GM18507 (cell line): ENCODE measurements at places on chromosomes 7 and 10.

- DNase-seq: no peak
These were observed 849.7 kb downstream of the GRM8 start for GRCh38 chr7:126403040-126403439.

DNA sequence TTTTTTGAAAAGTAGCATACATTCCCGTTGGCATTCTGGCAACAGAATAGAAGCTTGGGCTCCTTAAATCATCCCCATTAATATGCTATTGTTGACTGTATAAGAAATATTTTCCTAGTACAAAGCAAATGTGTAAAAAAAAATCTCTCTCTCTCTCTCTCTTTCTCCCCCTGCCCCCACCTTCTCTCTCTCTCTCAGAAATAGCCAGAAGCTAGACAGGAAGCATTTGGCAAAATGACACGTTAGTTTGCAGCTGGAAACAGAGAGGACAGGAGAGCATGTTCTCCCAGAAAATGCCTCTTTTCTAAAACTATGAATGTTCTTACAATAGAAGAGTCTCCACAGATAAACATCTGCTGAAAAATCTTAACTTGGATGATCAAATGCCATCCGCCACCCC, 59.6 kb upstream of the AKR1E2 start:
- no peak for DNase-seq

GRCh38 chr10:79422178-79422892, 23.1 kb downstream of the ZCCHC24 start:
- DNase-seq: no peak

- no peak for DNase-seq
These were observed 205.5 kb downstream of the SEMA3D start for GRCh38 chr7:84981055-84981976.

- DNase-seq: peak; percentile 70
These were observed 67.6 kb downstream of the TMEM130 start for GRCh38 chr7:98802088-98802780.

- no peak for DNase-seq
These were observed 22.1 kb downstream of the CLIP2 start for GRCh38 chr7:74311305-74311744.

GRCh38 chr7:17994079-17994850, 33.4 kb downstream of the PRPS1L1 start:
- DNase-seq: no peak

DNA sequence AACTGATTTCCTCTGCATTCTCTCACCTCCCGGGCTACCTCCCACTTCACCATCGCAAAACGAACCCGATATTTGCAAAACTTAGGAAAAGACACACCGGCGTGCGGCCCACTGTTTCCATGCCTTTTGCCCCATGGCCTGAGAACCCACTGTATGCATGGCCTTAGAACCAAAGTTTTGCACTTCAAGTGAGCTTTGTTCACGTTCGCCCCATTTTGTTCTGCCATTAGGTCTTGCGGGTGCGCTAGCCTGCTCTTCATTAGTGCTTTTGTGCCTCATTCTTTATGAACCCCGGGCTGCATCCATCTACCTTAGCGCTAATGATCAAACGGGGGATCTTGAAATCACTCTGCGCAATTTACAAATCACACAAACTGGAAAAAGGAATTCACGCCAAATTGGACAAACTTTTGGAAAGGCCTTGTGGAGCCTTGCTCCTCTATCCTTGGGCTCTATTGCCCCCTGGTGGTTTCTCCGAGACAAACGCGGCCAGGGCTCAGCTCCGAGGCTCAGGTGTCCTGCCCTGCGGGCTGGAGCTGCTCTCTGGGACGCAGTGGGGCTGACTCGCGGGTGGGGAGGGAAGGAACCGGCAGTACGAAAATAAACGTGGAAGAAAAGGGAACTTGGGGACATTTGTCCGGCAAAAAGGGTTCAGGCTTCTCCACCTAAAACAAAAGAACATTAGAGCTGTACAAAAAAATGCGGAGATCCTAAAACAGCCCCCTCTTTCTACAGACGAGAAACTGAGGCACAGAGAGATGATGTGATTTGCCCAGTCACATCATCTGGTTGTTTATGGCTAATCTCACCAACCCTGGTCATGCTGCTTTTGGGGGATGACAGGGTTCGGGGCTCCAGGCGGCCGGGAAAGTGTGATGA, 300.4 kb upstream of the NFE2L3 start:
- DNase-seq: peak; percentile 35

GRCh38 chr7:100160067-100160466, 1.5 kb upstream of the TRAPPC14 start:
- DNase-seq: no peak

GRCh38 chr10:91380873-91381256, 29.3 kb upstream of the HECTD2 start:
- no peak for DNase-seq

DNA sequence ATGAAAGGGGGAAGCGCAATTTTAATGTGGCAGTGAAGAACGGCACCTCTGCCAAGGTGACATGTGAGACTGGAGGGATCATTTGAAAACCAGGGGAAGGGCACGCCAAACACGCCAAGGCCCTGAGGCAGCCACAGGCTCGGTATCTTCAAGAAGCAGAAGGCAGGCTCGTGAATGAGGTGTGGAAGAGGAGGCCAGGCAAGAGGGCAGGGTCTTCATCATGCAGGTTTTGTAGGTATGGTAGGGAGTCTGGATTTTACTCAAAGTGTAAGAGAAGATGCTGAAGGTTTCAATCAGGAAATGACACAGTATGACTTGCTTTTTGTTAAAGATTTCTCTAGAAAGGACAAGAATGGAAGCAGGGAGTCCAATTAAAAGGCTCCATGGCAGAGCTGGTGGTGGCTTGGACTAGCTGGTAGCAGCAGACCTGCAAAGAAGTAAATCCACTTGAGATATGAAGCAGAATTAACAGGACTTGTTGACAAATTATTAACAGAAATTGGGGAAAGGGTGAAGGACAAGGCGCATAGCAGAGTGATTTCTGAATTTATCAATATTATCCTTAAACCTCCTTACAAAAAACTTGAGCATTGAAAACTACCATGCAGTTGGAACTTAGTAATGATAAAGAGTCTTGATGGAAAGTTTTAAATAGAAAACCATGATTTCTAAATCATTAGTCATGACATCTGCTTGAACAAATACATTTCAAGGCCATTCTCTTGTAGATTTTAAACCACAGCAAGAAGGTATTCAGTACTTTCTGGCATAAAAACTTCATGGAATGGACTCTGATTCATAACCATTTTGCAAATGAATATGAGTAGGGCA, 70.4 kb downstream of the COA1 start:
- no peak for DNase-seq

DNA sequence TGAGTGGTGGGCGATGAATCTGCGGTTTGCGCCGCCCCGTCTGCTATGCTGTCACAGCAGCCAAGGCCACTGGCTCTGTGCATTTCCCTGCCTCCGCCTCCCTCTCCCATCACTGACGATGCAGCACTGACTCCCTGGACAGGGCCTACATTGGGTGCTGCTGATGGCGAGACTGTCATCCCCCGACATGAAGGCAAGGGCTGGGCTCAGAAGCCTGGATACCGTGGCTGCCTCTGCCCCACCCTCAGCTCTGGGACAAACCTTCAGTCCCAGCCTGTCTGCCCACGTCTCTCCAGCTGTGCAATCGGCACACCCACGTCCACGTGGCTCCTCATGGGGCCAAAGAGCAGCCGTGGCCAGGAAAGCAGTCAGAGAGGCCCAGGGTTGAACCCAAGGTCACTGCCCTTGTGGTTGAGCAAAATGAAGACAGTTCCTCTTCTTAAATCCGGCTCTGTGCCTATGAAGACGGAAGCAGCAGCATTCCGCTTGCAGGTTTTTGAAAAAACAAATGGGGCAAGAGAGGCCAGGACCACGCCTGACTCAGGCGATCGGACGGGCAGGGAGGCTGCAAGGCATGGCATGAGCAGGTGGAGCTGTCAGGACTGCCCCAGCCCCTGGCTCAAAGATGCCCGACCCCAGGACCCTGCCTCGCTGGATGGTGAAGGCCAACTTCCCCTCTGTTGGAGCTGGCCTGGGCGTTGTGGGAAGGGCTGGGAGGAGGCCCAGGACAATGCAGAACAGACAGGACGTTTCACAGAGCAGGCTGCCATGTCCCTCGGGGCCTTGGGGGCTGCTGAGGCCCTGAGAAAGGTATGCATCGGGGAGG, 517.5 kb downstream of the DNAJB6 start:
- DNase-seq: no peak

GRCh38 chr10:47370878-47371277, 13.2 kb downstream of the ZNF488 start:
- no peak for DNase-seq
